ENCODE measurements at places on chromosomes 7 and 10.

DNA sequence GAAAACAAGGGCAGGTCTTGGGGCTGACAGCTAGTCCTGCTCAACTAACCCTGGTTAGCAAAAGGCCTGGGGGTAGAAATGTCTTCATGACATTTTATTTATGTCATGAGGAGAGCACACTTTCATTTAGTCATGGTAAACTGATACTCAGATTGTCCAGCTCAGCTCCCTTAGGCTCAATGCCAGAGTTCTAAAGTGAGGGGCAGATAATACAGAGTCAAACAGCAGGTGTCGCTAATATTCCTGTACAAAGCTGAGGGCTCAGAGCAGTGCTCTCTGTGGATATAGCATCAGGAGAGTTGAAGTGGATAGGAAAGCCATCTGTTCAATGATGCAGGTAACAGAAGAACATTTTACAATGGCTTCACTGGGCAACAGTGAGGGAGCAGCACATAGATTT, 26.8 kb upstream of the CALCR start:
- no peak for DNase-seq

- DNase-seq: no peak
Measured at GRCh38 chr7:95536656-95537311, 51.0 kb downstream of the ASB4 start.

DNA sequence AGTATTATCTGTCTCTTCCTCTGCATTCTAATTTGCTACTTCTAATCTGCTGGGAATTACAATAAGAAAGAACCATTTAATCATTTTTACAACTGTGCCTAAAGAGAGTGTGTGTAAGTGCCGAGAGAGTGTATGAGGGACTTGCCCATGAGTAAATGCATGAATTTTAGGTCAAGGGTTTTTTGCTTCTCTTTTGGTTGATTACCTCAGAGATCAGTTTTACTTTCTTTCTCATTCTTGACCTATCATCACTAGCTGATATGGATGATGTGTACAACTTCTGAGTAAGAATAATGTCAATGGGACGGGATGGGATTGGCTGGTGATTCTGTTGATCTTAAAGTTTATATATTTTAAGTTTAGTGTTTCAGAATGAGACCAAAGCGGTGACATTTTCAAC, 47.8 kb downstream of the IKZF1 start:
- no peak for DNase-seq

GRCh38 chr7:26331113-26331512, 39.5 kb downstream of the SNX10 start:
- DNase-seq: no peak

- no peak for DNase-seq
Measured at GRCh38 chr7:71613313-71613712, 481.4 kb downstream of the GALNT17 start.

DNA sequence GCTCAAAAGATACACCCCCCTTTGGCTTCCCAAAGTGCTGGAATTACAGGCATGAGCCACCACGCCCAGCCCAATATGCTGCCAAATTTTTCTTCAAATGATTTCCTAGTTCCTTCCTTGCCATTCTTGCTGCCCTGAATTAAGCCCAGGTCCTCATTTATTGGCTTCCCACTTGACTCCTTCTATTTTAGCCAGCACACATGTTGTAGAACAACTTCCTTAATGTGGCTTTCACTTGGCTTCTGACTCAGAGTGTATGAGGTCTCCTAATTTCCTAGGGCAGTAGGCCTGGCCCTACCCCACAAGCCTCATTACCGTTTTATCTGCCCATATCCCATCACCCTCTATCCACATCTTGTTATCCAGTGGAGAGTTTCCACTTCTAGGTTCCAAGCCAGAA, 21.8 kb upstream of the HIPK2 start:
- no peak for DNase-seq

GRCh38 chr10:123146894-123147634, 872 bp upstream of the HMX2 start:
- no peak for DNase-seq

All from right forelimb (tissue), 1 donor.